Stimulated activated naive CD4-positive, alpha-beta T cell (primary cell): ENCODE measurements at places on chromosomes 3 and 15.

DNA sequence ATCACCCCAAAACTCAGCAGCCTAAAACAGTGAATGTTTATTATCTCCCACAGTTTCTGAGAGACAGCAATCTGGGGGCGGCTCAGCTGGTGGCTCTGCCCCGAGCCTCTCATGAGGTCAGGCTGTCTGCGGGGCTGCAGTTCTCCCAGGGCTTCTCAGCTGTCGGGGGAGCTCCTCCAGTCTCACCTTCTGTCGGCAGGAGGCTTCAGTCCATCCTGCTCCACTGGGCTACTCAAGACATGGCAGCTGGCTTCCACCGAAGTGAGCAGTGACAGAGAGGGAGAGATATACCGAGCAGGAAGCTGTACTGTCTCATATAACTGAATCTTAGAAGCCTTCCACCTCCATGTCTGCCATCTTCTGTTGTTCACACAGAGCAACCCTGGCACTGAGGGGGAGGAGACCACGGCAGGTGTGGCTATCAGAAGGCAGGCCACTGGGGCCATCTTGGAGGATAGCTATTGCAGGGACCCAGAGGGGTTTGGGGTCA is 72.8 kb upstream of the ITGA11 start:
- no peak for DNase-seq

- peak; percentile 33 for DNase-seq
Observed at GRCh38 chr3:129606636-129607390, at the start of gene PLXND1. Gene PLXND1 (minus strand): TSS chr3:129606676. CDS start chr3:129606639, 37 bp downstream.

GRCh38 chr3:78506581-78507195 is 1261.1 kb downstream of the ROBO1 start:
- no peak for DNase-seq

- no peak for DNase-seq
Observed at GRCh38 chr15:92495446-92495845, 101.8 kb downstream of the ST8SIA2 start.

DNA sequence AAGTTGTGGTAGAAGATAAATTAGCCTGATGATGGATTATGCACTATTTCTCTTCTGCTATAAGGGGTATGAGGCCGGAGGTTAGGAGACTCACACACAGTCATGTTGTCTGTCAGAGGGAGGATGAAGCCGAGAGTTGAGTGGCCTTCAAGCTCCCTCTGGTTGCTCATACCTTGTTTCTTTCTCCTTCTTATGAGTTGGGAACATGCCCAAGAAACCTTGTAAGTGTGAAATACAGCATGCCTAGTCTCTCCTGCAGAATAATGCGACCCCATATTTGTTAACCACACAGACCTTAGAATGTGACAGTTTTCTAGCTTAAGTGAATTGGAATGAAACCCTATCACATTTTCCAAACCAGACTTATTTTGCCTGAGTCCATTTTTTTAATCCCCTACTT is 366.7 kb downstream of the PTPRG start:
- no peak for DNase-seq
